ENCODE measurements at places on chromosomes 5 and 9. TPM values are rescaled to one million over a fixed set of nuclear protein-coding genes. Genes with fewer than 3 reads are reported as not detected.

PDZD2 gene
- total RNA-seq: 7.4 TPM

SSBP2 gene
- 10.9 TPM for total RNA-seq

FBXW2 gene
- 92.8 TPM for total RNA-seq

DND1 gene
- total RNA-seq: 3.8 TPM

DNA sequence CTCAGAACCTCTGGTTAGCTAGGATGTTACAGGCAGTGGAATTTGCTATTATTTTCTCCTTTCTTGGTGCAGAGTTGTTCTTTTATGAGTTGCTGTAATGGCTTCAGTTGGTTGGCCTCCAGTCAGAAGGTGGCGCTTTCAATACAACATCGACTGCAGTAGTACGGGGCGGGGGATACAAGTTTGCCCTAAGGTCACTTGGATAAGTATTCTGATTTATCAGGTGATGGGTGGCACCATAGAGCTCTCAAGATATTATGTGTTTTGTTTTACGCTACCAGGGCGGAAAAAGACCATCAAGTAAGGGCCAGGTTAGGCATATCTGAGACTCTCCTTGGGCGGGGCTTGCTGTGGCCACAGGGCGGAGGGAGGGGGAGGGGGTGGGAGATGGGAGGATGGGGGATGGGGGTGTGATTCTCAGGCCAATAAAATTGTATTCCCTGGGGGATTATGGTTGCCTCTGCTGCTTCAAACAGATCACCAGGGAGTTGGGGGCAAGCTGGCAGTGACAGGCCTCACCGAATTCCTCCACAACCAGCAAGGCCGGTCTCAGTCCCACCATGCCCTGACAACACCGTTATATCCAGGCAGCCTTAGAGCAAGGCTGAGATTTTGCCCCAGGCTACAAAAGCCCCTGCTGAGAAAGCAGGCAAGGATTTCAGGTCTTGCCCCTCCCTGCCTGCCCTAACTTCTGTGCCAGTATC, 15.9 kb upstream of the RNF38 start:
- DNase-seq: no peak

DNA sequence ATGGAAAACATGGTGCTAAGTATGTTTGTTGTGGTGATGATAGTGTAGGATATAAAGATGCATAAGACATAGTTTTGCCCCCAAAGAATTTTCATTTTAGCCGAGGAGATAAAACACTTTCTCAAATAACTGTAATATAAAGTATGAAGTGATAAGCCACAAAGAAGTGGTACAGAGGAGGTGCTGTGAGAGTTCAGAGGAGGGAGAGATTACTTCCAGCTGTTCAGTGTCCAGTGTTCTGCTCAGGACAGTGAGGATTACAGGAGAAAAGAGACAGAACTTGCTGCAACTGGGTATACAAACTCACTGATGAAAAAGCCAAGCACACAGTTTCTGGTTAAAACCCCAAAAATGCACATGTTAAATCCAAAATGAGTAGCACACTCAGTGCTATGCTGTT, 309.3 kb downstream of the KIAA0825 start:
- DNase-seq: no peak

DNA sequence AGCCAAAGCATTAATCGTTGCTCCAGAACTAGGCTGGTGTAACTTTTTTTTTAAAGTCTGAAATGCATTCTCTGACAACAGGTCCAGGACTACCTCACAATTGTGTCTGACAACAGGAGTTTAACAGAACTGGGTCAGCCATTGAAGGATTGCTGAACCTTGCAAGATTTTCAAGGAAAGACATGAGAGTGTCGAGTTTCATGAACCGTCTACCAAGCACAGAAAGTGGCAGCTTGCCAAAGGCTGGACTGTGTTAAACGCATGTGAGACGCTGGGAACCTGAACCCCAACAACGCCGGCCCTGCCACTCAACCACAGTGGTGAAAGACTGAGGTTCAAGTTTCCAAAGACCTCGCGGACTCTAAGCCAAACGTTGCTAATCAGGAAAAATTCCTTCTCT, 79.1 kb downstream of the LHFPL2 start:
- no peak for DNase-seq

DNA sequence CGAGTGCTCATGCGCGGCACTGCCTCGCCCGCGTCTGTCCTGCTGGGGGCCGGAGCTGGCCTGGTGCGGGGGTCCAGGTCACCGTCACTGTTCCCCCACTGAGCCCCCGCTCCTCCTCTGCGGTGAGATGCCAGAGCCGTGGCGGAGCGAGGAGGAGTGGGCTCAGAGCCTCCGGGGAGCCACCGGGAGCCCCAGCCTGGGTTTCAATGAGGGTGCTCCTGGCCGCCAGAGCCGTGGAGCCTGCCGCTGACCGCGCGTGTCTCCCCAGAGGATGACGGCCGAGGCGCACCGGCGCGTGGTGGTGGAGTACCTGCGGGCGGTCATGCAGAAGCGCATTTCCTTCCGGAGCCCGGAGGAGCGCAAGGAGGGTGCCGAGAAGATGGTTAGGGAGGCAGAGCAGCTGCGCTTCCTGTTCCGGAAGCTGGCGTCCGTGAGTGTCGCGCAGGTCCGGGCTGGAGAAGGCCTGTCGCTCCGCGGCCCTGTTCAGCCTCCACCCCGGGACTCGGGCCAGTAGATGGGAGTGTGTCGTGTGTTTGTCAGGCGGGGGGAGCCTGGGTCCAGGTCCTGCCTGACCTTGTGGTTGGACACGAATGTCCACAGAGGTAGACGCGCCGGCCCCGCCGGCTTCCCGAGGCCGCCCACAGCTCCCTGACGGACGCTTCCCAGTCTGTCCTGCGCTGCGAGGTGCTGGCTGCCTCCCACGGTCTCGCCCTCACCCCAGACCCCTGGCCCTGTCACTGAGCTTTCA, 22.0 kb downstream of the EXOC3 start:
- peak; percentile 42 for DNase-seq

DNA sequence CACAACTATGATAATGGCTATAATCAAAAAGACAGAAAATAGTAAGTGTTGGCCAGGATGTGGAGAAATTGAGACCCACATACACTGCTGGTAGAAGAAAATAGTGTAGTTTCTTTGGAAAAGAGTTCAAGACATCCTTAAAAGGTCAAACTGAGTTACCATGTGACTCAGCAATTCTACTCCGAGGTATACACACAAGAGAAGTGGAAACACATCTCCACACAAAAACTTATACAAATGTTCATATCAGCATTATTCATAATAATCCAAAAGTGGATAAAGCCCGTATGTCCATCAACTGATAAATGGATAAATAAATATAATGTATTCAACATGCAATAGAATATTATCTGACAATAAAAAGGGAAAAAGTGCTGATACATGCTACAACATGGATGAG, 532.2 kb downstream of the NR2F1-AS1 start:
- no peak for DNase-seq

DNA sequence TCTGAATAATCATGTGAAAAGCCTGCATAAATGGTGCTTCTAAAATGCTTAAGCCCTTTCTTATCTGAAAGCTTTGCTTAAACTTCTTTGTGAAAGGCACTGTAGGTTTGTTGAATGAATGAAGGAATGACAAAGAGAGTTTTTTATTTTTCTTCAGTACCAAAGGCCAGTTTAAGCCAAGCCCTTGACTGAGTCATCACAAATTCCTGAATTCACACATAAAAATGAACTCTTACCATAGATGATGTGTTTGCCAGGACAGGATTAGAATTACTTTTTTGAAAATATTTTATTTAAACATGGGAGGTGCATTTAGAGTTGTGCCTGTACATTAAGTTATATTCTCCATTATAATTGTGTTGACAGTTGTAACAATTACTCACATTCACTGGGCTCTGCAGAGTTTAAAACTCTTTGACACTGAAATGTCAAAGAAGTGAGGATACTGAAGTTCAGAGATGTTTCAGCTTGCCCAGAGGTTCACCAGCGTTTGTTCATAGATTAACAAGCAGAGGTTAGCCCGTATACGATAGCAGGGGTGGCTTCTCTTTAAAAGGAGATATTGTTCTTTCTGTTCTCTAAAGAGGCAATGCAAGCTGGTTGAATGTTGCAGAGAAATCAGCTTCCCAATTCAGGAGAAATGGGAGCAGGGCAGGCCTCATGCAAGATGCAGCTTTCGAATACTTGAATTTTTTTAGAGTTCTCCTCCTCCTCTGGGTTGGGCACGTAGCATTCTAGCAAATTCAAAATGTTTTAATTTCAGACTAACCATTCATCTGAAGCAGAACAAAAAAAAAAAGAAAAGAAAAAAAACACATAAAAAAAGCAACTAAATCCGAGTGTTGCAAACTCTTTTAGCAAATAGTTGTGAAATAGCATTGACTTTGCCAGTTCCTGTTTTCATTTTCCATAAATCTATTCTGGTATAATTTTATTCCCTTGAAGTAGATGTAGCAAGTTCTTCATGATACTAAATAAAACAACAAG, 358.7 kb upstream of the KLF4 start:
- no peak for DNase-seq

SPINK5 gene
- not detected for total RNA-seq

GRCh38 chr9:96519787-96520186, 69.8 kb downstream of the HABP4 start:
- DNase-seq: no peak

- no peak for DNase-seq
These were observed 93.8 kb downstream of the HSPA4 start for GRCh38 chr5:133145436-133146170.

- DNase-seq: no peak
These were observed 39.1 kb downstream of the SPEF2 start for GRCh38 chr5:35656721-35657120.

DNA sequence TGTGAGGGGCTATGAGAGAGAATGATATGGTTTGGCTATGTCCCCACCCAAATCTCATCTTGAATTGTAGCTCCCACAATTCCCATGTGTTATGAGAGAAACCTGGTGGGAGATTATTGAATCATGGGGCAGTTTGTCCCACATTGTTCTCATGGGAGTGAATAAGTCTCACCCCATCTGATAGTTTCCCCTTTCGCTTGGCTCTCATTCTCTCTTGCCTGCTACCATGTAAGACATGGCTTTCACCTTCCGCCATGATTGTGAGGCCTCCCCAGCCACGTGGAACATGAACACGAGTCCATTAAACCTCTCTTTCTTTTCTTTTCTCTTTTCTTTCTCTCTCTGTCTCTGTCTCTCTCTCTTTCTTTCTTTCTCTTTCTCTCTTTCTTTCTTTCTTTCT, 743.4 kb upstream of the CTNND2 start:
- DNase-seq: no peak

SPINK7 gene
- not detected for total RNA-seq

LIFR gene
- 26.0 TPM for total RNA-seq

DNA sequence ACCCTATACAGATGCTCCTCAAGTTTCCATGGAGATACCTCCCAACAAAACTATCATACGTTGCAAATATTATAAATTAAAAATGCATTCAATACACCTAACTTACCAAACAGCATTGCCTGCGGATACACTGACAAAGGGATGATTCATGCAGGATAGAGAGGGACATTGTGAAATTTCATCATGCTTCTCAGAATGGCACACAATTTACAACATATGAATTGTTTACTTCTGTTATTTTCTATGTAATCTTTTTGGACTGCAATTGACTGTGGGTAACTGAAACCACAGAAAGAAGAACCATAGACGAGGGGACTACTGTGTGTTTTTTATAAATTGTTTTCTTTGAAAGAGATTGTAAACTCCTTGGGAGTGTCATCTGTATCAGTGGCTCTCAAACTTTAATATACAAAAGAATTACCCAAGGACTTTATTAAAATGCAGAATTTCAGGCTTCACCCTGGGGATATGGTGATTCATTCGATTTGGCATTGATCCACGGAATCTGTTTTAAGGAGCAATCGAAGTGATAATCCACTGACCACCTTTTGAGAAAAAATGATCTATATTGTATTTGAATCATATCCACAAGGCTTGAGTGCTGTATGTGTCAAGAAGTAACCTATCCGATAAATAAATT, 146.4 kb downstream of the SGCD start:
- no peak for DNase-seq

DNA sequence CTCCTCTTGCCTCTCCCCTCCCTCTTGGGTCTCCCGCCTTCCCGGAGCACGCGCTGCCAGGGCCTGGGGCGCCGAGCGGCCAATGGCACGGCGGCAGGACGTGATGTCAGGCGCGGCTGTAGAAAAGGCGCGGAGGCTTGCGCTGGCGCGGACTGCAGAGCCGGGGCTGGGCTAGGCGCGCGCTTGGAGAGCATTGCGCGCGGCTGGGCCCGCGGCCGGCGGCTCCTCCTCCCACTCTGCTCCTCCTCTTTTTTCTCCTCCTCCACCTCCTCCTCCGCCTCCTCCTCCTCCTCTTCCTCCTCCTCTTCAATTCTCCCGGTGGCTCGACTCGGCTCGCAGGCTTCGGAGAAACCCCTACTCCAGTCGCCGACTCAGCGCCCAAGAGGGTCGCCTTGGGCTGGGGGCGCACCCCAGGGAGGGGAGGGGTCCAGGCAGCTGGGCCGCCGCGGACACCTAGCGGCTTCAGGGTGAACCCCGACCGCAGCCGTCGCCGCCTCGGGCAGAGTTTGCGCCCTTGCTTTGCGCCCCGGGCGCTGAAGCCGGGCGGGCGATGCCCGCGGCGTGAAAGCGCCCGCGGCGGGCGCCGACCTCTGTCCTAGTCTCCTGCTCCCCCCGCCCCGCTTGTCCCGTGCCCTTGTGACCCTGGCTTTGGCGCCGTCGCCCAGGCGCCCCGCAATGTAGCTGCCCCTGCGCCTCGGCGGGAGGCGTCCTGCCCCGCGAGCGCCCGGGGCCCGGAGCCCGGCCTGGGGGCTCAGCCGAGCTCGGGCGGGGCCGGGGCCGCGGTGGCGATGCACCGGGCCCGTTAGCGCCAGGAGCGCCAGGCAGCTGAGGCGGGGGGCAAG, at the start of gene LHX2:
Gene LHX2 (plus strand): TSS at position 309 of the 842 bp plus-strand sequence. CDS start 581 bp downstream, outside the sequence.
- DNase-seq: no peak

SLC6A7 gene
- total RNA-seq: 41.6 TPM

DNA sequence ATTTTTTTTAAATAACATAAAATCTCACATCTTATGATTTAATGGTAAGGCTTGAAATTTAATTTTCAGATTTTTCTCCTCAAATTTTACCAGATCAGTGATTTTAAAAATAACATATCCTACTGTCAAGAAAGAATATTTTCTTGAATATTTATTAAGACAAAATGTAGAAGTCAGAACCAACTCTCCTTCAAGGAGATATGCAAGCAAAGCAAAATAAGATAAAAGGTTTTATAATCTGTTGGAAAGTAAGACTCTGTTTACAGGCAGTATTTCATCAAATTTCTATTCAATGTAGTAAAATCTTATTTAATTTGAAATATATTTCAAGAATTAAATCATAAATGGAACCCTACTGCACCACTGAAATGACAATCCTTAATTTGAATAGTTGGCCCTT, 7.3 kb downstream of the AP3B1 start:
- no peak for DNase-seq

GRCh38 chr9:133135146-133135745, 14.2 kb upstream of the RALGDS start:
- peak; percentile 96 for DNase-seq

DNA sequence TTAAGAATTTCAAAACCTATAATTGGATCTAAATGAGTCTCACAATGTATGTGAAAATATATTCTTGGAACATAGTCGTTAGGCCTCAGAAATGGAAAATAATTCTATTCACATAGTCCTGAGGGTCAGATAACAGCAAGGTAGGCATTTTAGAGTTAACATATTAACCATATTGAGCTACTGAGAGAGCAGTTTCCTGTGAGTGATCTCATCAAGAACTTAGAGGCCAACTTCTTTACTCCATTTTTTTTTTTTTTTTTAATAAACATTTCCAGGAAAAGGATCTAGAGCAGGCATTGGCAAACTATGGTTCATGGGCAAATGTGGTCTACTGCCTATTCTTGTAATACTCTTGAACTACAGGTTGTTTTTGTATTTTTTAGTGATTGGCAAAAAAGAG, 26.6 kb downstream of the RAB24 start:
- DNase-seq: no peak
